ENCODE measurements at places on chromosomes 16 and 17.

GRCh38 chr16:87358696-87359095 is 24.9 kb downstream of the FBXO31 start:
- DNase-seq = no peak

- DNase-seq = no peak
Observed at GRCh38 chr17:46862949-46863348, 11.6 kb downstream of the WNT9B start.

DNA sequence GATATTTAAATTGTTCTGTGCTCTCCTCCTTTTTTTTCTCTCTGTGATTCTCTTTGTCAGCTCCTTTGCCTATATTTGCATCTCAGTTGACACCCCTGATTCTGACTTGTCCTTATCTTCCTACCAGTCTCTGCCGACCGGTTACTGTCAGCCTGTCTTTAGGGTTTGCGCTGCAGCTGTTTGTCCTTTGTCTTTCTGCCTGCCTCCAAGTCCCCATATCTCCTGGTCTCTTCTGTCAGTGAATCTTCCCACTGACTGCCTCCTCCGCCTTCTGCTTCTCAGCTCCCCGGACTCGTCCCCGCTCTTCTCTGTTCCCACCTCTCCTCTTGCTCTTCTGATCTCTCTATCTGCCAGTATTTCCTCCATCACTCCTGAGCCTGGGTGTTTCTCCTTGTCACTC is 5.2 kb downstream of the TLCD2 start:
- DNase-seq = no peak

- DNase-seq = no peak
Observed at GRCh38 chr17:37614391-37614790, 5.2 kb upstream of the SYNRG start.

DNA sequence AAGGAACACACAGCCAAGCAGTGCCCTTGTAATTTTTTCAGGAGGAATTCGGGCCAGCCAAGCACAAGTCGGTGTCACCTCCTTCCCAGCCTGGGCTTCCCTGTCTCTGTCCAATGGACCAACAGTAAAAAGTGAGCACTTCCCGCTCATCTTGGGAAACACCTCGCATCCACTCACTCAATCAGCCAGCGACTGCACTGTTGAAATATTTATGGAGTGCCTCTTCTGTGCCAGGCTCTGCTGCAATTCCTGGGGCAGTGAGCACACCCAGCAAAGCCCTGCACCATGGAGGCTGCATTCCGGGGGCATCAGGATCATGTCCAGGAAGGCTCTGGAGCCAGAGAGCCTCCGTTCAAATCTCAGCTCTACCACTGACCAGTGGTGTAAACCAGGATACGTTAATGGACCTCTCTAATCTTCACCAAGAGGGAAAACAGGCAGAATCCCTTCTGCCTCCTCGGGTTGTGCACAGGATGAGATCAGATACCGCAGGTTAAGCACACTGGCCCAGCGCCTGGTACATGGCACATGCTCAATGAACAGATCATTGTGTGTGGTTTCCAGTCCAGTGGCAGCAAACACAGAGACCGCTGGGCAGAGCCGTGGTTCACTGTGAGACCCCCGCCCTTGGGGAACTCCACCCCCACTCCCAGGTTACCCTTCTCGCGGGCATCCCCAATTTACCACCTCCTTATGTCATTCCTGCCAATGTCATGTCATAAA is 194.3 kb downstream of the ZNF423 start:
- DNase-seq = no peak

DNA sequence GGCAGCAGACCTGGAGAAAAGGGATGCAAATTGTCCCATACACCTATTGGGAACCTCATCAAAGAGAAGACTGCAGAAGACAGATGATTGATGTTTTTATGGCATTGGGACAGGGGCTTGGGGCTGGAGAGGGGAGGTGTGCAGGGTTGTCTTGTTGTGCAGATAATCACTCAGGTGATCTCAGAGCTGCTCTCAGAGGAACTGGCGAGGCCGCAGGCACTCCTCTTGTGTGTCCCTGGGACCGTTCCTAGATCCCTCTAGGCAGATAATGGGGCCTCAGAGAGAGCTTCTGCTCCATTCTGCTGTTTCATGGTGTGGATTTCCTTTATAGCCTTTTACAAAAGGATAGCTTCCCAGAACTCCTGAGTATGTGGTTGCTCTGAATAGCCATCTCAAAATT is 1.6 kb downstream of the RNF213 start:
- DNase-seq = no peak

- no peak for DNase-seq
Observed at GRCh38 chr17:57422574-57423164, 166.3 kb downstream of the MSI2 start.

GRCh38 chr16:53537626-53538025 is 34.6 kb upstream of the AKTIP start:
- no peak for DNase-seq

GRCh38 chr16:66152181-66152580 is 214.3 kb upstream of the CDH5 start:
- no peak for DNase-seq

DNA sequence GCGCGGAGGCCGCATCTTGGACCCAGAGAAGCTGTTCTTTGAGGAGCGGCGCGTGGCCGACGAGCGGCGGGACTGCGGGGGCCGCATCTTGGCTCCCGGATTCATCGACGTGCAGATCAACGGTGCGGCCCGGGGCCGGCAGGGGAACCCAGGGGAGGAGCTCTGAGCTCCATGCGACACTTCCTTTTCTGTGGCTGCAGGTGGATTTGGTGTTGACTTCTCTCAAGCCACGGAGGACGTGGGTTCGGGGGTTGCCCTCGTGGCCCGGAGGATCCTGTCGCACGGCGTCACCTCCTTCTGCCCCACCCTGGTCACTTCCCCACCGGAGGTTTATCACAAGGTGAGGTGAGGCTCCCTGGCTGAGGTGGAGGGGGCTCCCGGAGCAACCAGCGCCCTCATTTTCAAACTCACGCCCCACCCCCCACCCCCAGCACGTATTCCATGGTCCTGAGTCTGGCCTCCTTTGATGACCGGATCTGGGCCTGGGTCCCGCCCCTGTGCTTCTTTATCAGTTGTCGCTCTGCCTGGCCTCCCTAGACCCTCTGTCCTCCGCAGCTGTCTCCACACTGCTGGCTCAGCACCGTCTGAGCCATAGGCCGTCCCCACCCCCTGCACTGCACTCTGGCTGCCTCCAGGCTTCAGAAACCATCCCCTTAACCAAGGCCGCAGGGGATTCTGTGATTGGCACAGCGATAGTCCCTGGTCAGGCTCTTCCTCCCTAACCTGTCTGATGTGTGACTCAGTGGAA is 787 bp downstream of the AMDHD2 start:
- DNase-seq = no peak

DNA sequence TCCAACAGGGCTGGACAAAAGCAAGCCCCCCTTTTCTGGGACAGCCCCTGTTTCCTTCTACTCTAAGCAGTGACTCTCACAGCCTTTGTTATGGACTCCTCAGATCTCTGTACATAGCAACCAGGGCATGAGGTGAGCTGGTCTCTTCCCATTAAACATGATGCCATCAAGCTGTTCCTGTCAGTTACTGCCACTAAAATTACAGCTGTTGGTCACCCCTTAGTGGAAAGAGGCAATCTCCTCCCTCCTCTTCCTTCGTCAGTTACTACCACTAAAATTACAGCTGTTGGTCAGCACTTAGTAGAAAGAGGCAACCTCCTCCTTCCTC is 95.2 kb upstream of the SMIM36 start:
- no peak for DNase-seq

- DNase-seq = no peak
Observed at GRCh38 chr16:84193480-84193879, 2.5 kb downstream of the ADAD2 start.

DNA sequence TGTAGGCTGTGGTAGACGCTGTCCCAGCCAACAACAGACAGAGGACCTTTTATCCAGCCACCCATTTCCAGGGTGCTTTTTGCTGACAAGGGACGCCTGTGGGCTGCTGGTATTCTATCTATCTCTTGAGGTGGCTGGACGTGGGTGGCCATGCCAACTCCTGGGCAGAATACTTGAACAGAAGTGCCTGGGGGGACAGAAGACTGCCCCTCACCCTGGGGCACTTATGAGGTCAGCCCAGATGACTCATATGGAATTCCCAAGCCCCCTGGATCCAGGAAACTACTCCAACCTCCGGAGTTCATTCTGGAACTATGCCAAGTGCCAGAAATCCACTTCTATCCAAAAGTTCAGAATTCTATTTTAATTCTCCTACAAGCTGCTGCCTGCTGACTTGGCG is 61.3 kb downstream of the CDRT4 start:
- no peak for DNase-seq

DNA sequence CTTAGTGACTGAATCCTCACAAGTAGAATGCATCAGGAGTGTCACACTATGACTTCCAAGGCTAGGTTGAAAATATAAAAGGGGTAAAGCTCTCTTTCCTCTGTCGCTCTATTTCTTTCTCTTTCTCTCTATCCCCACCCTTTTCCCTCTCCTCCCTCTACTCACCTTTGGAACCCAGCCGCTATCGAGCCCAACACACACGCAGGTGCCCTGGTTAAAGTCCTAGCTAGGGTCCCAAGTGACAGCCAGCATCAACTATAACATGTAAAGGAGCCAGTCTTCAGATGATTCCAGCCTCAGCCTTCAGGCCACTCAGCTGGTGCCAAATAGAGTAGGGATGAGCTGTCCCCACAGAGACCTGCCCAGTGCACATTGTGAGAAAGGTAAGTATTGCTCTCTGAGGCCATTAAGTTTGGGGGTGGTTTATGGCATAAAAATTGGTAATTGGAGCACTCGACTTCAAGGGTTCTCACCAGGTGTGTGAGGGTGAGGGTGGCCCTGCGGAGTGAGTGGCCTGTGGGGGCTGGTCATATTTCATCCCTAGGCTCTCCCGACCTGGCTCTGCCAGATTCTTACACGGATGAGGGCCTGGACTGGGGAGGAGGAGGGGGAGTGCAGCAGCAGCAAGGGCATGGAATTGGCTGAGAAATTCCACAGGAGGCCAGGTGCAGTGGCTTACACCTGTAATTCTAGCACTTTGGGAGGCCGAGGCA is 14.9 kb upstream of the C16orf54 start:
- no peak for DNase-seq

- DNase-seq = no peak
Observed at GRCh38 chr16:79380995-79381602, 219.4 kb downstream of the MAF start.

GRCh38 chr17:61221597-61222471 is 177.8 kb upstream of the TBX2 start:
- no peak for DNase-seq

DNA sequence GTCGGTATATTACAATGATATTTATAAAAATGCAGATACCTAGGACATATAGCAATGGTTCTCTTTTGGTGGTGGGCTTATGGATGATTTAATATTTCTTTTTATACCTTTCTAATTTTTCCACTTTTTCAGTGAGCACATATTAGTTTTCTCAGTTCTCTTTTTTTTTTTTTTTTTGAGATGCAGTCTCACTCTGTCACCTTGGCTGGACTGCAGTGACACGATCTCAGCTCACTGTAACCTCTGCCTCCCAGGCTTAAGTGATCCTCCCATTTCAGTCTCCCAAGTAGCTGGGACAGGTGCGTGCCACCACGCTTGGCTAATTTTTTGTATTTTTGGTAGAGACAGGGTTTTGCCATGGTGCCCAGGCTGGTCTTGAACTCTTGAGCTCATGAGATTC is 15.1 kb downstream of the MAP3K14 start:
- DNase-seq = no peak

GRCh38 chr17:41325611-41326010 is 10.1 kb upstream of the KRTAP17-1 start:
- no peak for DNase-seq

DNA sequence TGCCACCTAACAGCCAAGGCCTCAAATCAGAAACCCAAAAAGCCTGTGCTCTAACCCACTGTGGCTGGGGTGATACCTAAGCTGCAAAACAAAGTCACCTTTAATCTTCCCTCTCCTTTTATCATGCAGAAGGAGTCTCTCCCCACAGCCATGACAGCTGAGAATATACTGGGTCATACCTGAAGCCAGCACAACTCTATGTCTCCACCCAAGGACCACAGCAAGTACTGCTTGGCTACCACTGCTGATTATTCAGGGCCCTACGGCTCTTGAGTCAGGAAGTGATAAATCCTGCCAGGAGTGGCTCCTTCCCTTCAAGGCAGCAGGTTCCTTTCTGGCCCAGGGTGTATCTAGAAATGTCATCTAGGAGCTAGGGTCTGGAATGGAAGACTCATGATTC is 151.5 kb upstream of the TOM1L1 start:
- DNase-seq = no peak

GRCh38 chr17:29624586-29624985 is 1.9 kb upstream of the CORO6 start:
- DNase-seq = no peak

- DNase-seq = no peak
Observed at GRCh38 chr16:27258241-27258734, 10.3 kb downstream of the NSMCE1 start.

DNA sequence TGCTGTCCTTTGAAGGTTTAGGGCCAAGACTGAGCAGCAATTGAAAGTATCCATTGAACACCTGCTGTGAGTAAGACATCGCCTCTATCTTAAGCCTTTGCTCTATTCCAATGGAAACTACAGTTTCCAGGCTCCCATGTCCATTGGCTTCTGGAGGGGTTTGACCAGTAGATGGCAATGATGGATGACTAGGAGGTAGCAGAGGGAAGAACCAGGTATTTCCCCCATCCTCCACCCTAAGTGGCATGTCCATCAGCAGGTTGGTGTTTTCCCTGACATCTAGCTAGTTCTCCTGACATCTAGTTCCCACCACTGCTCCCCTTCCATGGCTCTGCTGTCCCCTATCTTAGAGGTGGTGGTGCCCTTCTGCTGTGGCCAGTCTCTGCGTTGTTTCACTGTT is 58.7 kb downstream of the CENPV start:
- no peak for DNase-seq

GRCh38 chr17:59521465-59522126 is 43.8 kb upstream of the DHX40 start:
- DNase-seq = peak; percentile 1

GRCh38 chr16:53734908-53735307 is 31.0 kb downstream of the FTO start:
- no peak for DNase-seq

GRCh38 chr17:73835605-73836004 is 191.4 kb upstream of the SDK2 start:
- no peak for DNase-seq

DNA sequence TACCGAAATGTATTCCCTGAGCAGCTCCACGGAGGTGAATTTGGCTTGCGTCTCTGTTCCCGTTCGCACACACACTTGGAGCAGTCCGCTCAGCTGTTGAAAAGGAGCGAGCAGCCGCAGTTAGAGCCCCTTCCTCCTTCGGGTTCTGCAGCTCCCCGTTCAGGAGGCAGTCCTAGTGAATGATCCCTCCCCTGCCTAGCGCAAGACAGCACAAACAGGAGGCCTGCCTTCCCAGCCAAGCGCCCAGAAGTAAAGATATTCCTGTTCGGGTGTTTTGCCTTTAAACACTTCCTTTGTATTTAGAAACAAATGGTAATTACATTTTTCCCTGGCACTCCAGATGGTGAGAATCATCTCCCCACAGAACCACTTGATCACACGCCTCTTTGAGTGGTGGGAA is 64.7 kb downstream of the ABCC12 start:
- no peak for DNase-seq

DNA sequence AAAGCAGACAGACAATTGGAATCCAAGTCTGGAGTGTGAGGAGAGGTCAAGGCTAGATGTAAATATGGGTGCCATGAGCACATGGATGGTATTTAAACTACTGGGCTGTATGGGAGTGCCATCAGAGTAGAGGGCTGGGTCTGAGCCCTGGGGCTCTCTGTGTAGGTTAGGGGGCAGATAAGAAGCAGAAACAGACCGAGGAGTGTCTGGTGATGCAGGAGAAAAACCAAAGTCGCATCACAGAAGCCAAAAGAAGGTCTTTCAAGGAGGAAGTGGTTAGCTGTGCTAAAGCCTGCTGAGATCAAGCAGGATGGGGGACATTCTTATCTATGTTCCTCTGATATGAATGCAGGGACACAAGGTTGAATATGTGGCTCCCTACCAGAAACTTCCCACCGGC is 1.9 kb downstream of the TSEN54 start:
- DNase-seq = no peak
